ENCODE measurements at places on chromosomes 12 and 14.

DNA sequence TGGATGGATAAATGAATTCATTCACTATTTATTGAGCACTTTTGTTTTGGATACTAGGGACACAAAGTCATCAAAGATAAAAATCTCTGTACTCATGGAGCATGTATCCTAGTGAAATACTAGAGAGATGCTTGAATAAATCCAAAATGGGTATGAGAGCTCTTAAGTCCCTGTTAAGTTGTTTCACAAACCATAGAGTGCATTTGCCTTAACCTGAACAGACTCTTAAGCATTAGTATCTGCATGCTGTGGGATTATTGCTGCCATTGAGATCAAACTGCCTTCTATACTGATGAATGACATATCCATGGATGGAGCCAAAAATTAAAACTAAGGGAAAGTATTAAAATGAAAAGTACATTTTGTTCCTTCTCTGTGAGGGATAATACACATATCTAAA, 206.5 kb upstream of the KRR1 start:
- no peak for DNase-seq

DNA sequence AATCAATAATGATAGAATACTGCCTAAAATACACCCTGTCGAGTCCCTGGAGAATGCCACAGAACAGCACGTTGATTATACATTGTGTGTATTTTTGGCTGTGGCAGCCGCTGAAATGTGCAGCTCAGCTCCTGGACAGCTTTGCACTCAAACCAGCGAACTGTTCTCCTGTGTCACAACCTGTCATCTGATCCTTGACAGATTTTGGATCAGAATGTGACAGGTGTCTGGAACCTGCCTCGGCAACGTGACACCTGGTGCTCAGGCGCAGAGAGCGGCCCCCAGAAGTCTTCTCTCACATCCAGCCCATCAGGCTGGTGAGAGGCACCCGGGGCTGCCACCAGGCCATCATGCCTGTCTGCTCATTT, 19.3 kb downstream of the MVK start:
- no peak for DNase-seq

GRCh38 chr12:26112703-26113147, 12.1 kb downstream of the BHLHE41 start:
- DNase-seq = no peak

GRCh38 chr12:79624378-79624777, 66.4 kb downstream of the PAWR start:
- no peak for DNase-seq

DNA sequence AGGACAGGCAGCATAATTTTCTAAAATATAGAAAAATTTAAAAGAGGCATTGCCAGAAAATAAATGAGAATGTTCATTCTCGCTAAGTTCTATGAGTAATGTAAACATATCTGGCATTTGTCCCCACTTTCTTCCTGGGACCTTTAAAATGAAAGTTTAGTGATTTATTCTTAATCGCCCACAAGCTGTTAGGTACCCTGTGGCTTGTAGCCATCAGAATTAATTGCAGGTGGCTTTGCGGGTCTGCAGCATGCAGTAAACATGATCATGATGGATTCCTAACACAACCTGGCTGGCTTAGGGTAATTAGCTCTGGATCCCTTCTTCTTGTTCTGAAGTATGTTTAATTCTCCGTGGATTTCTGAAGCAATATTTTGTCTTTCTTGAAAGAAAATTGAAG, 103.5 kb upstream of the FRMD6 start:
- DNase-seq = no peak

- no peak for DNase-seq
Observed at GRCh38 chr14:59221568-59221967, 33.1 kb downstream of the DAAM1 start.

DNA sequence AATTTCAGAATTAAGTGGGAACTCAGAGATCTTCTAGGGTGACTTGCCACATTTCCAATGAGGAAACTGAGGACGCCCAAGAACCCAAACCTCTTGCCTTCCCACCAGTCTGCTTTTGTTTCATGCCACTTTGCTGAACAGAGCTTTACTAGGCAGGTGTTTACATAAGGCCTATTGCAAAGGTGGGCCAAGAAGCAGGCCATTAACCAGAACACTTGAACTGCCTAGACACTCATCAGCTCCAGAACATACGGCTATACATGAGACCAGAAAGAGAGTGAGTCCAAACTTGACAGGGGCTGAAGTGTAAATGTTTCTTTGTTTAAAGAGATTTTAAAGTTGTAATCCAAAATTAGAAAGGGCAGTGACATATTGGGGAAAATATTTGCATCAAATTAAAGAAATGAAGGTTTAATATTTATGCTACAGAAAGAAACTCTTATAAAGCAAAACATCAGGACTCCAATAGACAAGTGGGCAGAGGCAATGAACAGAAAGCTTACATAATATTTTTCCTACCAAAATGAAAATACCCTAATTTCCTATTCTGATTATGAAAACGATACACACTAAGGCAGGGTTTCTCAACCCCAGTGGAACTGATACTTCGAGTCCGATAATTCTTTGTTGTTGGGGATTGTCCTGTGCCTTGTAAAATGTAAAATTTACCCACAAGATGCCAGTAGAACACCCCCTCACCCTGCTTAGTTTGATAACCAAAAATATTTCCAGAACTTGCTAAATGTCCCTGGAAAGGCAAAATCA, 11.7 kb downstream of the BATF start:
- DNase-seq = no peak

DNA sequence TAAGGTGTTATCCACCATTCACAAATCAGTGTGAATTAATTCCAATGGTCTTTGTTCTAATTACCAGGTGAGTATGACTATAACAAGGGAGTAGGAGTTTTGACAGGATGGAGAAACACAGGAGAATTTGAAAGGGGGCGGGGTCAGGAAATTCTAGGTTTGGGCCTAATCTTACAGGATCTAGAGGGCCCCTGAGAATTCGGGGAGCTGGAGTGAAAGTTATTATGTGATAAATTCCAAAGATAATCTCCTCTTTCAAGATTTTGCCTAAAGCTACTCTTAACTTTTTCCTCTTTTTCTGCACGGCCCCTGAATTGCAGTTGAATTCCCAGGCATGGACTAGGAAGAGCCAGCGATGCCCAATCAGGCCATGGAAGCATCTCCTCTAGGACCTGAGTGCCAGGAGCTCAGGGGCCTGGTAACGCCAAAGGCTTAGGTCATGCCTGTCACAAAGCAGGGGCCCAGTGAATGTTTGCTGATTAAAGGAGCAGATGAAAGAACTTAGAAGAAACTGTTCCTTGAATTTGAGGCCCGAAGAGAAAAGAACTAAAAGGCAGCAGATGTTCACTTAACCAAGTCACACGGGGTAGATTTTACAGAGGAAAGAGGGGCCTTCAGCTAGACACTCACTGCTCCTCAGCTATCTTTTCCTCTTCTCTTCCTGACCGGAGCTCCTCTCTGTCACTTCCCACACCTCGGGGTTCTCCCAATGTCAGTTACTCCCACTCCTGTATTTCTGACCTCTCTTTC, 195.5 kb downstream of the PPM1H start:
- no peak for DNase-seq

- DNase-seq = peak; percentile 52
Observed at GRCh38 chr12:103877934-103878510, 37.0 kb upstream of the NT5DC3 start.

DNA sequence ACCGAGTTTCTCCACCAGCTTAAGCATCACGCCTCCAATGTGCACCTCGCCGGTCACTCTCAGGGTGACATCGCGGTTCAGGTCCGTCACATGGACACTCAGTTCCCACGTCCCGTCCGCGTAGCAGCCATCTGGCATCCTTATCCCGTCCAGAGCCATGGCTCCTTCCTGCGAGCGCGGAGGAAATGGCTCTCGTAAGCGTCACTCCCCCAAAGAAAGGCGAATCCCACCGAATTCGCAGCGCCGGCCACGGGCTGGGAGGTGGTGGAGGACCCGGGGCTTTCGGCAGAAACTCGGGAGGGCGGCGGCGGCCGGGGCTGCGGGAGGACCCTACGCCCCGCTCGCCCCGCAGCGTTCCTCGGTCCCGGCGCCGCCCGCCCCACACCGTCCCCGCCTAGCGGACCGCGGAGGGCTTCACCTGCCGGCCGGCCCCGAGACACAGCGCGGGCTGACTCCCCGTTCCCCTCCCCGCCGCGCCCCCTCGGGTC, 396 bp downstream of the FERMT2 start:
- no peak for DNase-seq

Data from GM12864 (cell line).